Stimulated activated CD4-positive, alpha-beta T cell treated with anti-CD3 and anti-CD28 coated beads, Interleukin-1b, Interleukin-23, amount 100 ng/mL, for 1 hour (primary cell): ENCODE measurements at places on chromosomes 5 and 9.

GRCh38 chr9:74092491-74092834 is 404.7 kb upstream of the RORB start:
- DNase-seq, result no peak

DNA sequence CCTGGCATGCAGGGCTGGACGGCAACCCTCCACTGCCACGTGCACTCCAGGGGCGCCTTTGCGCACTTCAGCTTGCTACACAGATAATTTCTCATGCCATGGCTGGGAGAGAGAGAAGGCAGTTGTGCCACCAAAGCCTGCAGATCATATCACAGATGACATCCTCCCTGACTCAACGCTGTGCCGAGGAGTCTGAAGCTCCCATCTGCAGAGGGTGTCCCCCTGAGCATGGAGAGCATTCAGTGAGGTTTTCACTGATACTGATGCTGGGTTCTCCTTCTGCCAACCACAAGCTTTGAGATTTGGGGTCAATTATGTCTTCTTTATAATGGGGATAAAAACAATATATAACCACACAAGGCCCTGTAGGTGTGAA is 607.4 kb upstream of the ADAMTS16 start:
- DNase-seq, result no peak

DNA sequence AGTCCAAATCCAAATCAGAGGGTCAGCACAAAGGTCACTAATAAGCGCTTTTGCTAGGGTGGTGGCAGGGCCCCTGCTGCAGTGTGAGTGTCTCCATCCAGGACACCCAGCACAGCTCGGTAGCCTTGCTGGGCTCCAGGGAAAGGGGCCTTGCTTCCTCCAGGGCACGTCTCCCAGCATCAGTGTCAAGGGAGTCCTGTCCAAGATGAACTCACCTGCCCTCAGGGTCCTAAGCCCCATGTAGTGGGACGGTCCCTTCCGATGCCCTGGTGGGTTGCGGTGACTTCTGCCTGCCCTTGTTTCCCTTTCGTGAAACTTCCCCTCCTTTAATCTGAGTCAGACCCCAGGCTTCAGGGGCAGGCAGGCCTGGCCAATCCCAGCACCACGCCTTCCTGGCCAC is 101.7 kb downstream of the ZNF354C start:
- DNase-seq, result no peak

DNA sequence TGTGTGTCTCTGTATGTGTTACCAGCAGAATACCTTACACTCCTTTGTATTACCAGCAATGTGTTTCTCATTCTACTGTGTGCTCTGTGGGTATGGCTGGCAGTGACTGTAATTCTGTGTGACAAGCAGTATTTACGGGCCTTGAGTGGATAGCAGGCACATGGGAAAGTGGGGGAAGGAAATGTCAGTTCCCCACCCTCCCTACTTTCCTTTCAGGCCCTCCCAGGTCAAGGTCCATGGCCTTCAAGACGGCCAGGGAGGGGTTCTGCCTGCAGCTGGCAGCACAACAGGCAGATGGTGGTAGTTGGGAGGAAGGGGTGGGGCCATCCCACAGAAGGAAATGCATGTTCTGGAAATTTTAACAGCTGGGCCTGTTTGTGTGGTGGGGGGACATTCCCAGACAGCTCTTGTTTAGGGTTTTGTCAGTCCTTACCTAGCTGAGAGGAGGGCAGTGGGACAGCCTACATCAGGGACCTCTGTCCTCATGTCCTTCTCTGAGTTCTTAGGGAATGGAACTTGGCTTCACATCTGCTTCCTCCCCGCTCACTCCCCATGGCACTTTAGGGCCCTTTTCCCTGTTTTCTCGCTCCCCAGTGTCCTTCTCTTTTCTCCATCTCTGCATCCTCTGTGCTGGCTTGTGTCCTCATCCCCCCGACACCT is 14.6 kb upstream of the TNIP1 start:
- no peak for DNase-seq

DNA sequence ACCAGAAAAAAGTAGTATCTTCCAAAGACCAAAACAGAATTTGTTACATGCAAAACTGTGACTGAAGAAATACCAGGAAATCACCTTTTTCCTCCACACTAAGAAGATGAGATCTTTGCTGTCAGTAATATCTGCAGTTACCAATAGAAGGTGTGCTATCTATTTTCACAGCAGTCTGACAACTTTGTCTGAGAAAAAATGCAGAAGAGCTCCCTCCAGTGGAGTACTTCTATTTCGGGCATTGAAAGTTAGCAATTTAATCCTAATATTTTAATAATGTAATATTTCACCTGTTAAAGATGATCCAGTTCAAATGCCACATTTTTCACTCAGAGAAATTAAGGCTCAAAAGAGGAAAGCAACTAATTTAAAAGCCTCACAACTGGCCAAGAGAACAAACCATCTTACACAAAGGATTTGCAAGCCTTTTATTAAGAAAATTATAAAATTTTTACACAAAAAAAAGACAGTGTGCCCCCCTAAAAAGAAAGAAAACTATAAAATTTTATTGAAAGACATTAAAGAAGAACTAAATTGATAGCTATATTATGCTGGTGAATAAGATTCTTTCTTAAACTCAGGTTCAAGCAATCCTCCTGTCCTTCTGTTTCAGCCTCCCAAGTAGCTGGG is 50.6 kb downstream of the DEPDC1B start:
- DNase-seq, result no peak

GRCh38 chr9:35736201-35736633 is 3.8 kb downstream of the CREB3 start:
- DNase-seq, result peak; percentile 57

DNA sequence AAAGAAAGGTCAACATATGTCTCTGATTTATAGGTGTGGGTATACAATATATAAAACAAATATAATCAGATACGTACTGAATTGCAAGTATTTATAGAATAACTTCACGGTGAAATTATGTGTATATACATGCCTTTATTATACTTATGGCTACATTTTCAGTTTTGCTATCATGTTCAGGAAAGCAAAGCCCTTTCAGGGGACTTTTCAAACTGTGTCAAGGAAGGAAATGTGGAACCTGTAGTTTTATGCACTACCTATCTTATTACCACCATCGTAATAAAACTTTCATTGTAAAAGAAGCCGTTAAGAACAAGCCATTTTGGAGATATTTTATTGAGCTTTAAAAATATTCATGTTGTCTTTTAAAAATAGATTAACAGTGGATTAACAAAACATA is 257.2 kb downstream of the PJA2 start:
- no peak for DNase-seq

GRCh38 chr5:86679529-86679928 is 61.8 kb downstream of the COX7C start:
- DNase-seq, result no peak

DNA sequence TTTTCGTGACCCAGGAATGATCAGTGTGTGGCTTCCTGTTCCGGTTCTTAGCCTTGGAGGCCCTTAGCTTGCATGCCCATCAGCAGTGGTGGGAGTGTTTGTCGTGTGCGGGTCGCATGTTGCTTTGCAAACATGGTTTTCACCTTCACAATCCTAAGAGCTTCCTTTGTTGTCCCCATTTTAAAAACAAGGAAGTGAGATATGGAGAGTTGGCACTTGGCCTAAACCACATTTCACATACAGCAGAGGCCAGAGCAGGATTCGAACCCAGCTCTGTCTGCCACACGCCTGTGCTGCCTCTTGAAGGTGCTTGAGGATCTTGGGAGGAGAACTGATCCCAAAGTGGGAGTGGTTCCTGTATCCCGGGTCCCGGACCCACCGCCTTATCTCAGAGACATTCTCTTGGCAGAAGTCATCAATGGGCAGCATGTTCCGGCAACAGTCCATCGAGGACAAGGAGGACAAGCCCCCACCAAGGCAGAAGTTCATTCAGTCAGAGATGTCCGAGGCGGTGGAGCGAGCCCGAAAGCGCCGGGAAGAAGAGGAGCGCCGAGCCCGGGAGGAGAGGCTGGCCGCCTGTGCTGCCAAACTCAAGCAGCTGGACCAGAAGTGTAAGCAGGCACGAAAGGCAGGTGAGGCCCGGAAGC is 38.2 kb upstream of the POMT1 start:
- DNase-seq, result no peak

GRCh38 chr5:8209500-8209899 is 340.6 kb downstream of the MTRR start:
- DNase-seq, result no peak

DNA sequence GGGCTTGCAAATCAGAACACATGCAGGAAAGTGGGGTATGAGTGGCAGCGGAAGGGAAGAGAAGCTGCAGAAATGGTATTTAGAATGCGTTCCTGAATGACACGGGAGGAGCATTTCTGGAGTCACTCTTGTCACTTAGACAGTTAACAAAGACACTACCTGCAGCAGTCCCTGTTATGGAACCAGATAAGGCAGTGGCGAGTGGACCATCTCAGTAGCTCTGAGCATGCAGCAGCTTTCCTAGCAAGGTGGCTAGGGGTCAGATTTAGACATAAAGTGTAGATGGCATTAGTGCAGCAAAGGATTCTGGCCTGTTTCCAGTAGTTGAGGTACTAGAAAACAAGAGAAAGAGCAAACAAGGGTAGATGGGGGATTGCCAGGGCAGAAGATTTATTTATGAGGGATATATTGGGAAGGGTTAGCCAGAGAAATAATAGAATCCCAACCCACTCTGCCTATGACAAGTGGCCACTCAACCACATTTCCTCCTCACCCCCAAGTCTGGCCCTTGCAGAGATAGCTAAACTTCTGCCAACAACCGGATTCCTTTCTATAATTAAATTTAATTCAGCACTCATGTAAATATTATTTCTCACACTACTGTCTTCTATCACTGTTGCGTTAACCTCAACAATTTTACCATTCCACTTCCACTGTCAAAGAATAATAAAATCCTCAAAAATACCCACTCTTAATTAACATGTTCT is 201.6 kb downstream of the DCP2 start:
- no peak for DNase-seq

- DNase-seq, result no peak
Measured at GRCh38 chr5:115888027-115888426, 46.3 kb downstream of the AP3S1 start.

- DNase-seq, result no peak
Measured at GRCh38 chr5:113336975-113337374, 97.8 kb downstream of the TSSK1B start.

- DNase-seq, result no peak
Measured at GRCh38 chr5:179568721-179569120, 18.4 kb downstream of the RUFY1 start.

GRCh38 chr9:35453786-35454185 is 36.1 kb upstream of the RUSC2 start:
- DNase-seq, result no peak
